Endothelial cell (in vitro differentiated cells): ENCODE measurements at places on chromosomes 4 and X. TPM values are rescaled to one million over a fixed set of nuclear protein-coding genes. Genes with fewer than 3 reads are reported as not detected.

GRCh38 chr4:124055896-124056295 lies 656.6 kb downstream of the ANKRD50 start:
- no peak for DNase-seq
- no peak overlapping the region for H3K4me3 ChIP-seq
- no peak overlapping the region for H3K27ac ChIP-seq
- peaks cover 18% of the 10 kb centered on the region for H3K4me1 ChIP-seq

The UGT2A1 gene
- not detected for total RNA-seq

DNA sequence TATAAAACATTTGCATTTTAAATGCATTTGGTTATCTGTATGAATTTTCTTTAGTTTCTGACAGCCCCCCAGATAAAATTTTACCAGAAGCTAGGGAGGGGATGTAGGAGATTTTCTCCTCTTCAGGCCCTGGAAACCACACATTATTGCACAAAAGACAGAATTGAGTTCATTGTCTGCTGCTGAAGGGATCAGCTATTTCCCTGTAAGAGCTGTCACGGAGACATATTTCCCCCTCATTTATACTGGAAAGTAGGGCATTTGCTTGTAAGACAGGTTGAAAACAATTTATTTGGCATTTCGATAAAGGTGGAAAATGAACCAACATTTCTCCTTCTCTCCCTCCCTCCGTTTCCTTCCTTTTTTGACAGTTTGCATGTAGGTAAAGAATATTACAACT lies 241.3 kb upstream of the LCORL start:
- H3K4me1 ChIP-seq: no peaks in the 10 kb centered on the region
- peaks cover 4% of the 10 kb centered on the region for H3K36me3 ChIP-seq
- peaks cover 4% of the 10 kb centered on the region for H3K27me3 ChIP-seq
- no peak overlapping the region for H3K27ac ChIP-seq
- DNase-seq: no peak
- no peak overlapping the region for H3K4me3 ChIP-seq

GRCh38 chrX:43813898-43814297 lies 68.4 kb downstream of the MAOB start:
- no peaks in the 10 kb centered on the region for H3K27me3 ChIP-seq

The TMEM47 gene
- 1.6 TPM for total RNA-seq

The HEPH gene
- total RNA-seq: 106 TPM

DNA sequence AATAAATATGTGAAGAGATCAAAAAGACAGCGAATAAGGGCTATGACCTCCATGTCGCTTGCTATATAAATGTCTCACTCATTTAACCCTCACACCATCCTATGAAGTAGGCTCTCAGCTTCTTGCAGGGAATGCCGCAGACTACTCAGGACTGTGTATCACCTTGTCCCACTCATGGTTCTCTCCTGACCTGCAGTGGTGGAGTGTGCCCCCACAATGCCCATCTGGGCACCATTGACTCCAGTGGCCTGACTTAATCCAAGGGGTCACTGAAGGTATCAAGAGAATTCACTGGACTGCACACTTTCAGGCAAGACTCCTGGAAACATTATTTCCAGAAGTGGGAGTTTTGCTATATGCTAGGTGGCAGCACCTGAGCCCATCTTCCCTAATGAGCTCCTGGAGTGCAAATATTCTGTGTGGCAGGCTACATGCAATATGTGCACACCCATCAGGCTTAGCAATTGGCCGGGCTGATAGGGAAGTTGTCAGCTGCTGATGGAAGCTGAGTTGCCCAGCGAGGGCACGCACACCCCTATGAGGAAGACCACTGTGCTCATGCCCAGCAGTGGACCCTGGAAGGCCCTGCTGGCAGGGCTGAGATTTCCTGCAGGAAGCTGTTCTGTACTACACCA lies 8.2 kb upstream of the EFNB1 start:
- DNase-seq: no peak
- no peaks in the 10 kb centered on the region for H3K36me3 ChIP-seq
- no peak overlapping the region for H3K27ac ChIP-seq
- peaks cover 2% of the 10 kb centered on the region for H3K27me3 ChIP-seq
- no peak overlapping the region for H3K4me3 ChIP-seq

The C4orf54 gene
- total RNA-seq: not detected

GRCh38 chr4:44804301-44804700 lies 77.9 kb upstream of the GNPDA2 start:
- no peaks in the 10 kb centered on the region for H3K27me3 ChIP-seq
- H3K27ac ChIP-seq: no peak overlapping the region
- DNase-seq: no peak
- no peak overlapping the region for H3K4me3 ChIP-seq
- H3K36me3 ChIP-seq: no peaks in the 10 kb centered on the region

DNA sequence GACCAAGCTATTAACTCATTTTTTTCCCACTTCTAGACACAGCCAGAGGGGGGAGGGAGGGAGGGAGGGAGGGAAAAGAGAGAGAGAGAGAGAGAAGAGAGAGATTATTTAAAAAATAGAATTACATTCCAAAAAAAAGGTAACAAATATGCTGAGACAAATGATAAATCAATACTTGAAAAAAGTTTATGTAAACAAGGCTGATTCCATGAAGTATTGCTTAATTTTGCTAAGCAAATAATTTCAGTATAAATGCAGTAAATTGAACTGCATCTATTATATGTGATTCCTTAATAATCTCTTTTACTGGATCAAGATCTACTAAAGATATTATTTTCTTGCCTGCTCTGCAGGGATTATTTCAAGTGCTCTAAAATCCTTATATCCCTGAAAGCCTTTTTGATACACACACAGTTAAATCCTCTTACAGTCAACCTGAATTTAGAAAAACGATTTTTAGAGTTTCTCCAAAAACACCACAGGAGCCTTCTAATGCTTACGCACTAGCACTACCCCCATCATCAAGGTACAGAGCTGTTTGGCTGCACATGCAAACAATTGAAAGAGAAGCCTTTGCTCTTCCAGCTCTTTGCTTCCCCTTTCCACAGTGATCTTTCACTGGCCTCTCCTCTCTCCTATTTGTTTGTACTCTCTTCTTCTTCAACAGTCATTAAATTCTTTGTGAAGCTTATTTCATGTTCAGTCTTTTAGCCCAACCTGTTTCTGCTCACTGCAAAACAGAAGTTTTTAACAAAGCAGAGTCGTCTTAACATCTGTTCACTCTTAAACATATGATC lies 426.3 kb upstream of the FAM241A start:
- H3K27ac ChIP-seq: no peak overlapping the region
- no peaks in the 10 kb centered on the region for H3K36me3 ChIP-seq
- no peaks in the 10 kb centered on the region for H3K4me1 ChIP-seq
- H3K27me3 ChIP-seq: no peaks in the 10 kb centered on the region
- no peak overlapping the region for H3K4me3 ChIP-seq
